CD4-positive, alpha-beta T cell treated with Interferon gamma for 1 hour (primary cell): ENCODE measurements at places on chromosomes 4 and X.

DNA sequence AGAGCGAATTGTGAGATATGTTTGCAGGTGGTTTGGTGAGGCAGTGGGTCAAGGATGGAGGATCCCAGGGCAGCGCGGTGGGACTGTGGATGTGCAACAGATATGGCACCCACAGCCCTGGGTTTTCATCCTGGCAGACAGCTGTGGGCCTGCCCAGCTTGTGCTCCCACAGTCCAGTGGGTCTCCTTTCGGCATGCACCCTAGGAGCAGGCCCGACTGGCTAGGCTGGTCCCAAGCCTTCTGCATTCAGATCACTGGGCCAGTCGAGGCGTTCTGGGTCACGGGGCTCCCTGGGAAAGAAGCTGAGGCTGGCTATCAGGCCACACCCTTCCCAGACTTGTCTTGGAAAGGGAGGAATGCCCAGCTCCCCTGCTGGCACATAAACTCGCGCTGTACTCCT lies 2289.6 kb downstream of the ARAP2 start:
- no peak for DNase-seq

- DNase-seq = no peak
Observed at GRCh38 chr4:153919667-153920066, 130.8 kb upstream of the SFRP2 start.

- no peak for DNase-seq
Observed at GRCh38 chr4:38154681-38155588, 194.7 kb downstream of the PTTG2 start.

GRCh38 chr4:52657292-52657617 lies 1.8 kb downstream of the USP46 start:
- no peak for DNase-seq

- DNase-seq = no peak
Observed at GRCh38 chr4:7193030-7193958, 956 bp downstream of the SORCS2 start.

GRCh38 chr4:68375667-68376559 lies 26.0 kb upstream of the YTHDC1 start:
- DNase-seq = peak; percentile 44

DNA sequence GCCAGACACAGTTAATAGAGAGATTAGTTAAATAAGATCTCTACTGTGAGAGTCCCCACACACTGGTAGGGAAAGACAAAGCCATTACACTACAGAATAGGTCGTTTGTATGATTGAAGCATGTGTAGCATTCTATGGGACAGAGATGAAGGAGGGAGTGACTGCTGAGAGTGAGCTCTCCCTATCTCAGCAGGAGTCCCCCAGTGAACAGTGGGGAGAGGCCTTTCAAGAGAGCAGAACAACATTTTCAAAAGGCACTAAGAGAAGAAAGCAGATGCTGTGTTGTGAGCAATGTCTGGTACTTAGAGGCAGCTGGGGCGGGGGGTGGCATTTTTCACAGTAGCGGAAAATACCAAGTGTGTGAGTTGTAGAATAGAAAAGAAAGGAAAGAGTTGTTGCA lies 413.6 kb downstream of the AFF2 start:
- no peak for DNase-seq

GRCh38 chr4:183443655-183444213 lies 702 bp upstream of the CDKN2AIP start:
- DNase-seq = no peak

DNA sequence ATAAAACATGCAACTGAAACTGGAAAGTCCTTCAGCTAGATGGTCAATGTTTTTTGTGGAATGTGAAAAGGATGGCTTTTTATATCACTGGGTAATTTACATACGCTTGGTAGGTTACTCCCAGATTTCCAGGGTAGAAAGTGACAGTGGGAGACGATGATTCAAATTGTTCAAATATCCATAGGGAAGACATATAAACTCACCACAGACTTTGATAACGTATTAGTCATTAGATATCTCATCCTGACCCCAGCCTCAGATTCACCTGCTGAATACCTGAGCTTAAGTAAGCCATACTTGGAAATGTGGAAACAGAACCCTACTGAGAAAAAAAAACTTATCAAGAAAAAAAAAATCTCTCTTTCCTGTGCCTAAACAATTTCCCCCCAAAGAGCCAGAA lies 169.4 kb downstream of the ZNF674 start:
- no peak for DNase-seq

GRCh38 chr4:911221-911751 lies 20.8 kb downstream of the GAK start:
- no peak for DNase-seq

GRCh38 chr4:161585011-161585410 lies 578.8 kb downstream of the FSTL5 start:
- DNase-seq = no peak

GRCh38 chr4:26861434-26862186 lies 969 bp downstream of the STIM2 start:
- DNase-seq = peak; percentile 76

GRCh38 chr4:112425823-112426222 lies 90.2 kb downstream of the NEUROG2 start:
- no peak for DNase-seq

- no peak for DNase-seq
Observed at GRCh38 chr4:54661169-54661568, 3.4 kb downstream of the KIT start.

GRCh38 chr4:133162941-133163340 lies 13.8 kb downstream of the PCDH10 start:
- no peak for DNase-seq

DNA sequence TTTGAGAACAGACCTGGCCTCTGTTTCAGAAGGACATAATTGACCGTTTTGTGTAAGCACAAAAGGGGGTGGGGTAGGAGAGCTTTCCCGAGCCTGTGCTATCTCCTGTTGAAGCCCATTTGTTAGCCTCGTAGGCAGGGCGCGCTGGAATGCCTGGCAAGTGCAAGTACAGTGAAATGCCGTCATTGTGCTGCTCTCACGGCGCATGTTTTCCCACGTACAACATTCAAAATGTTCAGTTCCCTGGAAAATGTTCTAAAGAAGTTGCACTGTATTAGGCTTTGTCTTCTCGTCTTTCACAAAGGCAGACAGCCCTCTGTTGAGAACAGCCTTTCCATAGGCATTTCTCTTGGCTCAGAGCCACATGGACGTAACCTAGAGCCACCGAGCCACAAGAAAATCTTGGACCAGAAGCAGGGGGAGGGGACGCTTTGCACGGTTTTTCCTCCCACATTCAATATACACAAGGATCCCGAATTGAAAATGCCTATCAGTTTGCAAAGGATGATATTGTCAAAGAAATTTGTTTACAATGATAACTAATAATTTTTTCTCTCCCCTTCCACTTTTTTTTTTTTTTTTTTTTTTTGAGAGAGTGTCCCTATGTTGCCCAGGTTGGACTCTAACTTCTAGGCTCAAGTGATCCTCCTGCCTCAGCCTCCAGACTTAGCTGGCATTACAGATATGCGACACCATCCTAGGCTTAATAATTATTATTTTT lies 54.6 kb upstream of the RAPGEF2 start:
- no peak for DNase-seq

GRCh38 chrX:126900937-126901336 lies 81.4 kb downstream of the PRR32 start:
- no peak for DNase-seq

DNA sequence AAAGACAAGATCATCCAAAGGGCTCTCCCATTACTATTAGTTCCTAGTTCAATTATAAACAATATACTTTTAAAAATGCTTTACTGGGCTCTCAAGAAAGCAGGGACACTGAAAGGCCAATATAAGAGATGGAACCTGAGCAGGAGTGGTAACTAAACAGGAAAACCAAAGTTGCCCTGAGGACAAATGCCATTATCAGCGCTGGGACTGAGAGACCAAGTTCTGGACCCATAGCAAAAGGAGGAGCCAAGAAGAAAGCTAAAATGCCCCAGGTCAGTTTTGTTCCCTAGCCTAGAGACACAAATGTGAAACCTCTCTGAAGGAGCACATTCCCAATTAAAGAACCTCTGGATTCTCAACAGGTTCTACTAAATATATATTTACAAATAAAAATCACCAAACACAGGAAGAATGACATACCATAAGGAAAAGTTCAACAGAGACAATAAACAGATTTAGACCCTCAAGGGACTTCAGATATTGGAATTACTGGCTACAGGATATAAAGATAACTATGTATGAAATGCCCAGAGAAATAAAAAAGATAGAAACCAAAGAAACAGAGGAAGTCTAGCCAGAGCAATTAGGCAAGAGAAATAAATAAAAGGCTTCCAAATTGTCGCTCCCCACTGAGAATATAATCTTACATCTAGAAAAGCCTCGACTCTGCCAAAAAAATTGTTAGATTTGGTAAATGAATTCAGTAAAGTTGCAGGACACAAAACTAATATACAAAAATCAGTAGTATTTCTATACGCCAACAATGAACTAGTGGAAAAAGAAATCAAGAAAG lies 67.1 kb downstream of the KLHL8 start:
- DNase-seq = no peak

DNA sequence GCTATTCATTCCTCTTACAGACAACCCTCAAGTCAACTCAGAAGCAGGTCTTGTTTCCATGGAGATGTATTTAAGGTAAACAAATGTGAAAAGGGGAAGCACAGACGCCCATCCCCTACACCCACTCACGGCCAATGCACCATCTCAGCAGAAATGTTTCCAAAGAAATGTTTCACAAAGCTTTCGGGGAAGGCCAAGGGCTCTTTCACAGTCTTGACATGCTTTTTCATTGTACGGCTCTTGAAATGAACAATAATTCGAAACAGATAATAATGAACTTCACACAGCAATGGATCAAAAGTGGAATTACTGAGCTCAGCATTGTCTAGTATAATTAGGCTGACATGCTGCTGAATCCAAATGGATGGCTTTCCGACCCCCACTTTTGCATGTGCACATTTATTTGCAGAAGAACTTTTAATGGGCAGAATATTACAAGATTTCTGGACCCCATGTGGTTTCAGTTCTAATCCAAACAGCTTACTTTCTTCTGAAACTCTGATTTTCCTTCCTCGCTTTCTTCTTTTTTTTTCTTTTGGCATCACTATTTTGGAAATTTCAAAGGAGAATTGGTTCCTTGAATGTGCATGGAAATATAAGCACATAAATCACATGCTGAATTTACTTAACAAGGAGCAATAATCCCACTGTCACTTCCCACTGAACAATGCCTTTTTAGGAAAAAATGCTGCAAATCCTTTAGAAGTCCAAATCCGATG lies 160.9 kb downstream of the SMIM20 start:
- peak; percentile 76 for DNase-seq

DNA sequence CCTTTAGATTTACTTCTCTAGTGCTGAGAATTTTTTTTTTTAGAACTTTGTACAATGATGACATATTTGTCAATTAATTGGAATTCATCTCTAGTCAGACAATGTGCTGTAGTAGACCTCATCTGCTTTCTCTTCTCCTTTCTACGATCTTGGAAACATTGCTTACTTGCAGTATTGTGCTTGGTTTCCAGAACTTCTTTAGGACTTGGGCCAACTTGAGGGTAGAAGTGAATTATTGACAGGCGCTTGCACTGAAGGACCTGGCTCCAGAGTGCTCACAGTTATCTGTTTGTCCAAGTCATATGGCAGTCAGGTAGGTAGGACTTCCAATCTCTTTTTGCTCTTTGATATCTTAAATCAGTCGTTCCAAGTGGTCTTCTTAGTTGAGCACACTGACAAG lies 39.6 kb downstream of the FNIP2 start:
- no peak for DNase-seq

DNA sequence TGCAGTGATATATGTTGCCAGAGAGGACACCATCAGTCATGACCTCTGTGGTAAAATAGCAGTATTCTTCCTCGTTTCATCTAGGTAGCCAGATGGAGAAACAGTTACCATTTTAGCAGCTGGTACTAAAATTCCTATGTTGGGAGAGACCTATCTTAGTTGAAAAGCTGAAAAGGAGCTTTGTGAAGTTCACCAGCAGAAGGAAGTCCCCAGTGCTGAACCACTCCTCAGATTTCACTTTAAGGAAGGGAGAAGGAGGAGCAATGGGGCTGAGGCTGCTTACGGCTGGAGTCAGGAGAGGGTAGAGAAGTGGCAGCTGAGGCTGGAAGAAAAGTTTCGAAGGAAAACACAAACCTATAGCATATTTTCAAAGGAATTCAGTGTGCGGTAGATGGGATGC lies 103.7 kb downstream of the ATXN3L start:
- no peak for DNase-seq

- peak; percentile 15 for DNase-seq
Observed at GRCh38 chrX:37993837-37994619, 12.3 kb upstream of the SYTL5 start.

DNA sequence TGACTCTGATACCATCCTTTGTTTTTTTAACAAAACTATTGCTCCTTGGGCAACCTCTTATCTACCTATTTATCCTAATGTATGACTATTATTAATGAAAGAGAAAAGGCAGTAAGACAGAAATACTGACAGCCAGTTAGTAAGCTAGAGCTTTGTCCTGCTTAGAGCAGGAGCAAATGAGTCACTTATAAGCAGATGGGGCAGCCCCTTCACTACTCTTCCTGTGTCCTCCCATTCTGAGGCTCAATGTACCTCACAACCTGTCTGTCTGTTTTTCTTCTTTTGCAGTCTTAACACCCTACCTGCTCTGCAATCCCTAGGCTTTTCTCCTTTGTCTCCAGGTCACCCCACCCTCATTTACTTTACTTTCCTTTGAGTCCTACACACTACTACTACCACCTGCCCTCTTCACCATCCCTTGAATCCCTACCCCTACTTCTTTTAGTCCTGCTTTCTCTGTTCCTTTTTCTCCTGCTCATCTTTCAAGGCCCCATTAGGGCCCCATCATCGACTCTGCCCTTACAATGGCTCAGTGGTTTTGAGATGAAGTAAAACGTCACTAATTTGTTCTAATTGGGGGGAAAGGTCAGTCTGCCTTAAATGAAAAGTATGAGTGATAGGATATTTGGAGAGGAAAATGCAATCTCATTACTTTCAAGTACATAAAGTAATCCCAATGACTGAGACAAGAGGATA lies 294.3 kb downstream of the GUCY2F start:
- DNase-seq = no peak

- no peak for DNase-seq
Observed at GRCh38 chr4:149931431-149931830, 115.8 kb upstream of the IQCM start.

- no peak for DNase-seq
Observed at GRCh38 chr4:122167369-122167768, 15.2 kb downstream of the BLTP1 start.

DNA sequence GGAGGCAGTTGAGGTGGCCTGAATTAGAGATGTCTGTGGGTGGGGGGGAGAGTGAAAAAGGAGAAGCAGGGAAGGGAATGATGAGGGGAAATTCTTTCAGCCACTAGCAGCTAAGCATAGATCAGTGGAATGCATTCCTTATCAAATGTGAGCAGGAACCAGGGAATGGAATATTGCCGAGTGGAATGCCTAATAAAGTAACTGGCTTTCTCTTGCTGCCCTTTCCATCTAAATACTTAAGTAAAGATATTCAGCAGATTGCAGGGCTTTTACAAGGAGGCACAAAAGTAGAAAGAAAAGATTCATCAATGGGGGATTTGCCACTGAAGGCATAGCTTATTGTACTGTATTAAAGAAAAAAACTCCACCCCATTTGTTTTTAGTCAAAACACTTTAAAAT lies 263.0 kb upstream of the RPS6KA3 start:
- DNase-seq = no peak

GRCh38 chr4:41512596-41512995 lies 25.4 kb upstream of the LIMCH1 start:
- DNase-seq = no peak
